Cerebellum (tissue), 4 donors: ENCODE measurements at places on chromosomes 4 and X.

GRCh38 chrX:19810802-19811201, 76.6 kb downstream of the SH3KBP1 start:
- DNase-seq = no peak

DNA sequence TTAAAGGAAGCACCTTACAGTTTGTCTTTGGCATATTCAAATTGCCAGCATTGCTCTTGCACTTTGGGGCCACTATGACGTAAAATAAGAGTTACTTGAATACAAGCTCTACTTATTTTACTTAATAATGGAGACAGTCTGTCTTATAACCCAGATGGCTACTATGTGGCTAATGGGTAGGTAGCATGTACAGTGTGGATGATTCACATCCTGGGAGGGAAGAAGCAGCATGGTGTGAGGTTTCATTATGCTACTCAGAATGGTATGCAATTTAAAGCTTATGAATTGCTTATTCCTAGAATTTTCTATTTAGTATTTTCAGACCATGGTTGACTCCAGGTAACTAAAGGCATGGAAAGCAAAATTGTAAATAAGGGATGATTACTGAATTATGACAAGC, 761.8 kb upstream of the ATOH1 start:
- DNase-seq = no peak

- DNase-seq = no peak
These were observed 97.0 kb upstream of the STOX2 start for GRCh38 chr4:183808097-183808456.

GRCh38 chr4:123250843-123251242, 145.8 kb upstream of the SPRY1 start:
- no peak for DNase-seq

GRCh38 chr4:79922011-79922410, 151.0 kb downstream of the ANTXR2 start:
- DNase-seq = no peak

DNA sequence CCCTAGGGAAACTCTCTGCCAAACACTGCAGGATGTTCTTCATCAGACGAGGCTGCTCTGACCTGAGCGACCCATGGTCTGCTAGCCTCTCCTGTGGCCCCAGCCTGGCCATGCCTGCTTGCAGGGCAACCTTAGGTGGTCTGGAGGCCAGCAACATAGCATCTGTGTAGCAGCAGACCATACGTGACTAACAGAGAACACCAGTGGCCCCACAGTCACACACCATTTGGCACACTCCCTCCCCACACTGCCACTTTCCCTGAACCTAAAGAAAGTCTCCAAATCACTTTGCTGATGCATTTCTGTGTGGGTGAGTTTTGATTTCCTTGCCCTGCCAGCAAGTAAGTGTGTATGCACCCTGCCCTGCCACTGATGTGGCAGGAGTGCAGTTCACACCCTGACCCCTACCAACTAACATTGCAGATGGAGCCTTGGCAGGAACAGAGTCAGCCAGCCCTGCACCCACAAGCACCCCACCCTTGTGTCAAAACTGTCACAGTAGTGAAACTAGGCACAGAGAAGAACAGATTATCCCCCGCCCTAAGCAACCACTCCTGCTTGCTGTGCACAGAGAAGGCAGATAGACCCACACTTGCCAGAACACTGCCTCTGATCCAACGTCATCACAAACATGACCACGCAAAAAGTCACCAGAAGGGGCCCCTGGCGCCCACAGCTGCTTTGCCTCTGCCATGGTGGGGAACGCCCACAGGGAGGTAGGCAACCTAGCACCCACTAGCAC, 249.1 kb downstream of the SPIN4 start:
- DNase-seq = no peak

DNA sequence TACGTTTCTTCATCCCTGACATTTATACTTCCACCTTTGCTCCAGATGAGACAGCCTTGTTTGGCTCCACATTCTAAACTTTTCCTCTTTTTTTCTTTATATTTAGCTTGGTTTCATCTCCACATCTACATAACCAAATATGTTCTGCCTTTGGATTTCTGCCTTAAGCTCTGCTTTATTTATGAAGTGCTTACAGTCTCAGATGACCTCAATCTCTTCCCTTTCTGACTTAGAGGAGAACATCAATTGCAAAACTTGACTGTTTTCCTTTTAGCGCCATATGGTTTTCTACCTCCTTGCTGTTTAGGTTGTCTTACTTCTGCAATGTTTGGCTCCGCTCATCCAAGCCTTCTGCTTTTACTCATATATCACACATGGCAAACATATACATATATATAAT, 7.5 kb downstream of the ASB5 start:
- no peak for DNase-seq

GRCh38 chrX:111778591-111778990, 97.4 kb upstream of the TRPC5OS start:
- no peak for DNase-seq

GRCh38 chr4:39541987-39542610, 14.9 kb upstream of the UGDH start:
- no peak for DNase-seq

DNA sequence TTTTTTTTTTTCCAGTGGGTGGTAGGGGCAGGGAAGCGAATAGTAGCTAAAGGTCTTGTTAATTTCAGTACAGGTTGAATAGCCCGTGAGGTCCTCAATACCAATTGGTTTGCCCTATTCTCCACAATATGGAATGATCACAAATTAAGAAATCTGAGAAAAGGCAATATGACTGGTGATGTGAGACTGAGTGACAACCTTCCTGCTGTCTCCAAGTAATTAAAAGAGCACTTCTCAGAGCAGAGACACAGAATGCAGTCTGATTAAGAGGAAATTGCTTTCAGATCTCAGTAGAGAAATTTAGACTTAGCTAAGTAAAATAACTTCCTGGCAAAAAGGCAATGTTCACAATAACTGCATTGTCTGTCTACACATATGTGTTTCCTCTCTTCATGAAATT, 23.0 kb downstream of the GPR174 start:
- DNase-seq = no peak

- DNase-seq = no peak
These were observed 735.9 kb upstream of the TENM3 start for GRCh38 chr4:181507180-181507835.

DNA sequence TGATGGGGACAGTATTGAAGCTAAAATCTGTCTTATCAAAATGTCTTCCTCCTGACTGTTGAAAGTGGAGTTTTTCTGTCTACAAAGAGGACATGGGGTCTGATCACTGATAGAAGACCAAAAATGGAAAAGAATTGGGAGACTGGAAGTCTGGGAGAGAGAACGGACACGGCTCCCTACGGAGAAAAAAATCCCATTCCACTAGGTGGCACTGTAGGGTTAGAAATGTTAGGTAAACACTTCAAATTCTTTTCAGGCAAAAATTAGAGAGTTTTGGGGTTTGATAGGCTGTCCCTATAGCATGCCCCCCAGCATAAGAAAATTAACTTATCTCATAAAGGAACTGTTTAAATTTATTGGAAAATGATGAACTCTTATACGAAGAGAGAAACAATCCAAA, 200.5 kb downstream of the FAM133A start:
- no peak for DNase-seq

DNA sequence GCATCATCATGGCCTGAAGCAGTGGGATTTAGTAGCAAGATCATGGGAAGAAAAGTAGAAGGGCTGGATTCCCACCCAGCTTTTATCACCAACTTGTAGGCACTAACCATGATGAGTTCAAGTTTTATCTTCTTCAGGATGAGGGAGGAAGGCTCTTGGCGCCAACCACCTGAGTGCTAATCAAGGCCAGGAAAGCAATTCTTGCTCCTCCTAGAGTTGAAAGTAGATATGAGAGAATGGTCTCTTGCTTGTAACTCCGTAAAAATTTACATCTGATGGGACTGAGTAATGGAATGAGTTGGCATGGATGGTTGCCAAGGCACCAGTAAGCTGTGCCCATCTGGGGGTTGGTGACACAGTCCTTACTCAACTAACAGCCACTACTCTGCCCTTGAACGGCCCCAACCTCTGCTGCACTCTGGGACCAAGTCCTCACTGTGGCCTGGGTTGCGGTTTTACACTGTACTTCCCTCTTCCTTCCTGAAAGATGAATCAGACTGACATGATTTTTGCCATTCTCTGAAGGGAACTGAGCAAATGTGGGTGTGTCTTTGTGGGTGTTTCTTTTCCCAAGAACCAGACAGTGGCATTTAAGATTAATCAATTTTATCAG, 39.4 kb upstream of the NDP start:
- DNase-seq = no peak

DNA sequence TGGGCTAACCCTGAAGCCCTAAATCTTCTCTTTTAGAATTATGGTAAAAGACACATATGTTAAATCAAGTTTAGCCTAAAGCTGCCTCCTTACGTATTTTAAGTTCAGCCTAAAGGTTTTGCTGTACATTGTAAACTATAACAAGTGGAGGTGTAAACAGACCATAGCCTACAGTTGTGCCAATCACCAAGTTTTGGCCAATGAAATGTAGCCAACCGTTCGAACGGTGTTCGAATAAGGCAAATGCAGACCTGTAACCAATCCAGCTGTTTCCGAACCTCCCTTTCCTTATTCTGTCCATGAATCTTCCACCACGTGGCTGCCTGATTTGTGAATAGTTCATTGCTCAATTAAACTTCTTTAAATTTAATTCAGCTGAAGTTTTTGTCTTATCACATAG, 52.1 kb upstream of the TBC1D9 start:
- no peak for DNase-seq

GRCh38 chr4:139689093-139689722, 23.6 kb downstream of the MGST2 start:
- no peak for DNase-seq

DNA sequence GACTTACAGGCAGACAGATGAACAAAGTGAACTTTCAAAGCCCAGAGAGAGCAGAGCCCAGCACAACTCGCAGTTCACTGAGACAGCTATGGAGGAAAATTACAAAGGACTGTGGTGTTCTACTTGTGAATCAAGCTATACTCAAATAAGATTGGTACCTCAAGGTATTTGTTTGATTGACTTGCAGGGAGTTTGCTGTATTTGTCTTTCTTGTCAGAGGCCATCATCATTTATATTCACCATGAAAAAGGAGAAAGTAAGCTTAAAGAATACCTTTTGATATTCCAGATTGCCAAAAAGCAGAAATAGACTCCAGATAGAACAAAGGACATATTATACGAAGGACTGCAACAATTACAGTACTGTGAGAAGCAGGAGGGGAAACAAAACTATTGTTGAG, 1047.9 kb downstream of the RPA4 start:
- DNase-seq = no peak

DNA sequence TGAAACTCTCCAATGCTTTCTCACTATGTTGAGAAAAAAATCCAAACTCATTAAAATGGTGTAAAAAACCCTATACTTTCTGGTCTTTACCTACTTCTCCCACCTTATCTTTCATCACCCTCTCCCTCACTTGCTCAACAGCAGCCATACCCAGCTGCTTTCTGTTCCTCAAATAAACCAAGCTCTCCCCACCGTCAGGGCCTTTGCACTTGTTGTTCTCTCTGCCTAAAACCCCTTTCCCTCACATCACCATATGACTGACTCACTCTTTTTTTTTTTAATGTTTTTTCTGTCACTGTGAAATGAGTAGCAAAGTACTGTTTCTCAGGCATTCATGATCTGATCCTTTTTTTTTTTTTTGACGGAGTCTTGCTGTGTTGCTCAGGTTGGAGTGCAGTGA, 122.3 kb upstream of the TMEM164 start:
- no peak for DNase-seq

DNA sequence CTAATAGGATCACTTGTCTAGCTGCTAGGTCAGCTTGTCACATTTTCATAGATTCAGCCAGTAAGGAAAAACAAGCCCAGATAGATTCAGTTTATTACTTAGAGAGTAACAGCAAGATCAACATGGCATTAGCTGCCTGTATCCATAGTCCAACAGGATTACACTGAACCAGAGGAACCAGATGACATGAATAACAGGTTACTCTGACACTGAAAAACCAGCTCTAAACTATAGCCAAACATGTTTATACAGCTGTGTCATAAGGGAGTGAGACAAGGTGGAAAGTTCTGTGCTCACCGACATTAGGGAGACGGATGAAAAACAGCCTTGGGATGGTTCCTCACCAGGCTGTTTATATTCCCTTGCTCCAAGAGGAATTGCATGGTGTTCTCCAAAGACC, 102.9 kb upstream of the EOLA2 start:
- DNase-seq = no peak

GRCh38 chr4:69909195-69909594, 21.7 kb upstream of the CSN1S1 start:
- no peak for DNase-seq

GRCh38 chrX:3286196-3286945, 60.1 kb downstream of the MXRA5 start:
- no peak for DNase-seq

- DNase-seq = no peak
These were observed 39.8 kb upstream of the TCEAL2 start for GRCh38 chrX:102085706-102086105.

- DNase-seq = no peak
These were observed 21.9 kb downstream of the BMP3 start for GRCh38 chr4:81052119-81053068.

- DNase-seq = no peak
These were observed 10.8 kb upstream of the NR3C2 start for GRCh38 chr4:148452970-148453369.

GRCh38 chr4:29581457-29581856, 1138.7 kb upstream of the PCDH7 start:
- DNase-seq = no peak

DNA sequence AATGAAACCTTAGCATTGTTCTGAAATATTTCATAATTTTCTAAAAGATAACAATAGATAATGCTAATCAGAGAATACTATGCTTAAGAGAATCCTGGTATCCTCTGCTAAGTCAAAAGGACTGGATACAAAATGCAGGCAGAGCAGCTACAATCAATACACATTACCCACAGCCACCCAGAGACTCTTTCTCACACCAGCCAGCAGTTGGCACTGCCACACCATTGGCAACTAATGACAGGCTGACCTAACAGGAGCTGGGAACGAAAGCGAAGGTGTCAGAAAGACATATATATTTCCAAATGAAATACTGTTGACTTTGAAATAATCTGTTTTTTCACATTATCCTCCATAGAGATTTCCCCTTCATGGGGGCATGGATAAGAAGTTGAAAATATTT, 122.6 kb upstream of the PLAC1 start:
- no peak for DNase-seq

DNA sequence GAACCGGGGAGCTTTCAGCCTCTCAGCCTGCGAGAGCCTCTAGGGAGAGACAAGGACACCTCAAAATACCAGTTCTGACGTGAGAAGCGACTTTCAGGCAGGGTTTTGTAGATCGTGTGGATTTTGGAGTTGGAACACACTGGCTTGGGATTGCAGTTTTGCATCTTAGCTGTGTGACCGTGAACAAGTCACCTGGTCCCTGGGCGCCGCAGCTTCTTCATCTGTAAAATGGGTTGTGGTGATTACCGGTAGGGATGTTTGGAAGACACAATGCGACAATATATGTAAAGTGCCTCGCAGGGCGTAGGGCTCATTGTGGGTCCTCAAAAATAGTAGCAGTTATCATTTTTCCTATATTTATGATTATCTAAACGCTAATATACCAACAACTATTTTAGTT, 43.7 kb upstream of the STOX2 start:
- DNase-seq = no peak

- DNase-seq = no peak
These were observed 42.5 kb downstream of the TFDP3 start for GRCh38 chrX:133175605-133176004.

- DNase-seq = no peak
These were observed 75.4 kb downstream of the DCHS2 start for GRCh38 chr4:154416190-154416547.

- peak; percentile 85 for DNase-seq
These were observed 64.9 kb upstream of the SOD3 start for GRCh38 chr4:24730256-24731001.
